Head of caudate nucleus (tissue), 42 donors: ENCODE measurements at places on chromosomes 7 and 10.
A peak's percentile ranks its signal among the peaks of the same experiment; 100 is the strongest.

GRCh38 chr10:98367604-98368451 is 47.2 kb downstream of the PYROXD2 start:
- peak; percentile 30 for DNase-seq

DNA sequence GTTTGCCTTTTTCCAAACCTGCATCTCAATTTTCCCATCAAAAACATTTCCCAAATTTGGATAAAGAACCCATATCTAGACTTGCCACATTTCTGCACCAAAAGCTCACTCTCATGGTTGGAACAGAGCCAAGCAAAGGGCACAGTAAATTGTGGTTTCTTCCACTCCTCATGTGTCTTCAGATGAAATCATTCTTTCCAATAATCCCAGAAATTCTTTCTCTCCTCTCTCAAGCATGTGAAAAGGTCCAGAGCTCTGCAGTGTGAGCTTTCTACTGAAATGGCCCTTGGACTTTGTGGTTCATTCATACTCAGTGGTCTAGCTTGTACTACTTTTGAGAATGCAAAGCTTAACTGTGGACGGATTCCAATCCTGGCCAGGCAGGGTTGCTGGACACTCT is 19.8 kb downstream of the PRSS2 start:
- no peak for DNase-seq

DNA sequence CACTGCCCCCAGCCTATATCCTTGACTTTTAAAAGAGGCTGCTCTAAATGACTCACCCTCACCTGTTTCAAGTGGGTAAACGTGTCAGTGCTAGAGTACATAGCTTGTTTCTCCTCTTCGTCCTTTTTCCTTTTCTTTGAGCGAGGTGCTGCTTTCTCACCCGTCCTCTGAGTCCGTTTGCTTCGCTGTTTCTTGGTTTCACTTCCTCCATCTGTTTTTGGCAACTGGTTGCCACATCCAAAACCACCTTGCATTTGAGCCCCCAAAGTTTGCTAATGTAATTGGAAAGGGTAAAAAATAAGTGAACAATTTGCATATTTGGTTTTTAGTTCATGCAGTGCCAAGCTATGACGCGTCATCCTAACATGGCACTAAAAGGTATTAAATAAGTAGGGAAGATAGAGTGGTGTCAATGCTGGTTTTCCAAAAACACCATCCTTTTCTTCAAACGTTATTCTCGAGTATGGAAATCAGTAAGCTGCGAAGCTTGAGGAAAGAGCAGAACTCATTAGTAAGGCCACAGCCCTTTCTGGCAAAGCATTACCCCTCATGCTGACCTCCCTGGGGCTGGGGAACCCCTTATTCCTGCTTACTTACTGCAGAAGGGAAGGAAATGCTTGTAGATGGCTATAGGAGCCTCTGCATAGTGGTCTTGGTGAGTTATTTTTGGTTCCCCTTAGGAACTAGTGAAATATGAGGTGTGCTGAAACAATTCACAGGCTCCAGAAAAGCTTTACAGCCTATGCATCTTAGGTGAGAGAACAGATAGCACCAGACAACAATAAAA is 133.5 kb downstream of the GALNT11 start:
- no peak for DNase-seq

GRCh38 chr10:102468683-102469082 is 17.3 kb upstream of the C10orf95 start:
- no peak for DNase-seq

DNA sequence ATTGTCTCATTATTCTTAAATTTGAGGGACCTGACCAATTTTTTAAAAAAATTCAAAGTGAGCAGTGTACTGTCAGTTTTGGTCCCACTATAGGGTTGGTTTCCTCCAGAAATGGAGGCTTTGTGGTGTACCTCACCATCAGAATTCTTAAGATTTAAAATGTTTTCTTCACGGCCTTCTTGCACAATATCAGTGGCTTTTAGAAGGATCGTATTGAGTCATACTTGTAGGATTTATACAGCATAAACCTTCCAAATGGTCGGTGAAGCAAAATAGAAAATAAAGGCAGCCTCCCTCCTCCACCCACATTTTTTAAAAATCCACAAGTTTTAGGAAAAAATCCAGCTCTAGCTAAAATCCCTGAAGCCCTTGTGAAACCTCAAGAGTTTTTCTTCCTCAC is 126.4 kb downstream of the RNLS start:
- DNase-seq = no peak

GRCh38 chr7:26599982-26600381 is 264.4 kb downstream of the SKAP2 start:
- no peak for DNase-seq

DNA sequence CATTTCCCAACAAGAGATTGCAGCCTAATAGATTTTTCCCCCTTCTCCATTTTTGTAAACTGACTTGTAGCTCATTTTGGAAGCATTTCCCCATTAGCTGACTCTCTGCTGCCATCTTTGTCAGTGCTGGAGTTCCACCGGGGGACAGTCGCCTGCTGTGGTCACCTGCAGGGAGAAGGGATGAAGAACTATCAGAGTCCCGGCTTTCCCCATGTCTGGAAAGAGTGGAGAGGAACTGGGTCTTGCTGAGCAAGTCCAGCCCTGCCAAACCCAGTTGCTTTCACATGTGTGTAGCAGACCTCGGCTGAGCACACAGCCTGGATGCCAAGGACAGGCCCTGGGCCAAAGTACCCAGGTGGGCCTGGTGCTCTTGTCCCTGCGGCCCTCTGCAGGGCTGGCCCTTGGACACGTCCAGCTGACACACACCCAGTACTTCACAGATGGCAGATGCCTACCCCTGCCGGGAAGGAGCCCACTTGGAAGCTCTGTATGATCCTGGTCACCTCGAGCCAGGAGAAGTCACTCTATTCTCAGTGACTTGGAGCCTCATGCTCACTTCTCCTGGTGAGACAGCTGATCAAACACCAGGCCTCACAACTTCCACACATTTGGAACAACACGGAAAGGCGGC is 157.3 kb upstream of the NPVF start:
- DNase-seq = no peak

DNA sequence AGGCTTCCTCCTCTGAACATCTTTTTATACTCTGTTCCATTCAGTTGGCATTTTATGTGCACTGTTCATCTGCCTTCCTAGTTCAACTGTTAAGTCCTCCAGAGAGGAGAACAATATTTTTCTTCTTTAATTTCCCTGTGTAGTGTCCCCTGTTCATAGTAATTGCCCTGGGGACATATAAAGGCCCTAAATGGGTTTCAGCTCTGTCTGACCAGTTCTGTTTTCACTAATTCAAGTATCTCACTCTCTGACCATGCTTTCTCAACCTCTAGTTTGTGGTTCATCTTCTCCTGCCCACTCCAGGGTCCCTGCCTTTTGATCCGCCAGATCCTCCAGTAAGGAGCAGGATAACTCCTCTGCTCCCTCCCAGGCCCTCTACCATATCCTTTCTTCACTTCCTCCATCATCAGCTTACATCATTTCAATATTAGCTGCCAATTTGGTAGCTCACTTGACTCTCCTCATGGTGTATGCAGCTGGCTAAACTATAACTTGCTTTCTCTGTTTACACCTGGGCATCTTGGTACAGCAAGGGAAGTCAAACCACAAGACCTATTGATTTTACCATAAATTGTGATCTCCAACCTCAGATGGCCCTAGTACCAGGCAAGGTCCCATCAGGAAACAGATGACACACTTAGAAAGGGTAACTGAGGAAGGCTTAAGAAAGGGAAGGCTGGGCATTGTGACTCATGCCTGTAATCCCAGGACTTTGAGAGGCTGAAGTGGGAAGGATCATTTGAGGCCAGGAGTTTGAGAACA is 17.7 kb upstream of the C10orf67 start:
- DNase-seq = no peak

GRCh38 chr7:13532028-13532753 is 457.3 kb downstream of the ETV1 start:
- DNase-seq = no peak

GRCh38 chr7:95238252-95238943 is 85.9 kb downstream of the PON1 start:
- no peak for DNase-seq
